Activated CD4-positive, CD25-positive, alpha-beta regulatory T cell treated with anti-CD3 and anti-CD28 coated beads, Interleukin-2, amount 50 U/mL, for 24 hours (primary cell): ENCODE measurements at places on chromosomes 3 and 15.

DNA sequence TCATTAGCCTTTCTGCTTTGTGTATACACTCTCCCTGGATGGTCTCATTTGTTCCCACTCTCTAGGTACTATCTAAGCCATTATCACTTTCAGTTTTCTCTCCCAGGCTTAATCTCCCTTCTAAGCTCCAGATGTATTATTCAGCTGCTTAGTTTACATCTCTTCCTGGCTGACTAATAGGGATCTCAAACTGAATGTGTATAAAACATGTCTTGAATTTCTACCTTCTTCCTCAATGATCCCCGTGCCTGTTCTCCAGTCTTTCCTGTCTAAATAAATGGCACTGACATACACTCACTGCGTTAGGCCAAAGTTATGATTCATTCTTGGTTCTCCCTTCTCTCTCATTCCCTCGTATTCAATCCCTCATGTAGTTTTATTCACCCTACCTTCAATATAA is 127.3 kb downstream of the NR2F2 start:
- no peak for ATAC-seq

DNA sequence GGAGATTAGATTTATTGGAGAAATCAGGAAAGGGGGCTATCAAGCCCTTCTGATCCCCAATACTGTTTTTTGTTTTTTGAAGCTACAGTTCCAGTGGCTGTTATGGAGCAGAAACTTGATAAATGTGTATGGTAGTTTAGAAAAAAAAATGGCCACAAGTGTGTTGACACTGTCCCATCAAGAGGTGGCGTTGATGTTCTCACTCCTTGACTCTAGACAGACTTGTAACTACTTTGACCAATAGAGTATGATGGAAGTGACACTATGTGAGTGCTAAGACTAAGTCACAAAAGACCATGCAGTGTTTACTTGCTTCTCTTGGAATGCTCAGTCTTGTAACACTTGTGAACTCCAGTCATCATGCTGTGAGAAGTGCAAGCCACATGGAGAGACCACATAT is 356.7 kb downstream of the PDCD6IP start:
- no peak for ATAC-seq

DNA sequence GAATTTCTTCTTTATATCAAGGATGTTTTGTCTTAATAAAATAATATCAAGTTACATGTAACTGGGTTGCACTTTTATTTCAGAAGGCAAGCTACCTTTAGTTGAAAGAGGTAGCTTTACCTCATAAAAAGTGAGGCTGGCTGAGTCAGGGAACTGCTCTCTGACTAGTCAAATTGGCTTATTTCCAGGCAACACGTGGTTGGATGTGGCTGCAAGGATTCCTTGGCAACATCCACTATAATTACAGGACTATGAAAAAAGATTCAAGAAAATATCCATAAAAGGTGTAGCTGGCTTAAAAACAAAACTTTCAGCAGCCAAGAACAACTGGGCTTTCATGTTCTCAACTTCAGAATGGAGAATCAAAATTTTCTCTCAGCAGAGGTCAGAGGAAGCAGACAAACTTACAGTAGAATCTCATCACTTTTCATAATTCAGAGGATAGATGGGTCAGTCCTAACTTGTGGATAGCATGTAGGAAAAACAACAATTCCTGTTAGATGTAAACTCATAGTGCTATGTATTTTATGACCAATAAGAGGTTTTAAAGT is 779.1 kb downstream of the MECOM start:
- no peak for ATAC-seq

DNA sequence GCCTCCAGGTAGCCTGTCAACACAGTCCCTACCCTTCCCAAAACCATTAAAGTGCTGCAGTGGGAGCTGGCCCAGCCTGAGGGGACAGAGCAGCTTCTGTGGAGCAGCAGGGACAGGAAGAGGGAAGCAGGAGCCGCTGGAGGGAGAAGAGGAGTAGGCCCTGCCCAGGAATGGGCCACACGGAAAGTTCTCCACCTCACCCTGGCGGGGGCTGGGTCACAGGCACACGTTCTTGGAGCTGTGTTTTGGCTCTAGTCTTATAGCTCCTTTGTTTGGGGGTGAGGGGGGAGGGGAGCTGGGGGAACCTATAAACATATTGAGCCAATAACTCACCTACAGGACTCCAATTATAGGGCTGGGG is 508.6 kb downstream of the SHQ1 start:
- ATAC-seq: no peak

DNA sequence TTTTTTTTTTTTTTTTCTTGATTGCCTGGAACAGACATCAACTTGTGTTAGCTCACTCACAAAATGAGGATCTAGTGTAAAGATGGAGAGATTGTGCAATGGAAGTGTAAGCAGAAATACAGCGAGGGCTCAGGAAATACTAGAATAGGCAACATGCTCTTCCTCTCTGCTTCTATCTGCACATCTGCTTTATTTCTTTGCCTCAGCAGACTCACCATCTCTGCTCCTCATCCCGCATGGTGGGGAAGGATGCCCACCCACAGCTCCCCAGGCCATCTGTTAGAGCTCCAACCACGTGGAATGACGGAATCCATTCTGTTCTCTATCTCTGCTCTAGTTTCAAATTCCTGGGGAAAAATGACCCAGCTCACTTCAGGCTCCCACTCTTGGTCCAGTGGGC is 128.0 kb upstream of the ADAMTS9 start:
- ATAC-seq: no peak

GRCh38 chr3:99634881-99635280 is 3.5 kb upstream of the COL8A1 start:
- ATAC-seq: no peak

DNA sequence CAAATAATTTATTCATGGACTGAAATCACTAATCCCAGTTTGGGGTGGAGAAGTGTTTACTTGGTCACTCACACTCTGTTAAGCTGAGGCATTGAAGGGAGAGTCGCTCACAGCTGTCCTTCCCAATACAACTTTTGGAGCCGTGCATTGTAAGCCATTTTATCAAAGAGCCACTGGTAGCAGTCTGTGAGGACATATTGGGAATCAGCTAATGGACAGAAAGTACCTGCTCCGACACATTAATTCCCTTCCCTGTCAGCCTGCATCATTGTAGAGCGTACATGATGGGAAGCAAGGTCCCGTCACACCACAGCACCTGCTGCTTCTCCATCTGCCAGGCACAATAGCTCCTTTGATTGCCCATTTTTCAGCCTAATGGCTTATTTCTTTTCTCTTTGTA is 643.2 kb downstream of the SQOR start:
- ATAC-seq: no peak

GRCh38 chr3:146554151-146554760 is 9.8 kb upstream of the PLSCR1 start:
- no peak for ATAC-seq

- ATAC-seq: no peak
Measured at GRCh38 chr15:37485056-37485455, 384.7 kb upstream of the MEIS2 start.

- no peak for ATAC-seq
Measured at GRCh38 chr3:123388042-123388441, 60.8 kb downstream of the ADCY5 start.

DNA sequence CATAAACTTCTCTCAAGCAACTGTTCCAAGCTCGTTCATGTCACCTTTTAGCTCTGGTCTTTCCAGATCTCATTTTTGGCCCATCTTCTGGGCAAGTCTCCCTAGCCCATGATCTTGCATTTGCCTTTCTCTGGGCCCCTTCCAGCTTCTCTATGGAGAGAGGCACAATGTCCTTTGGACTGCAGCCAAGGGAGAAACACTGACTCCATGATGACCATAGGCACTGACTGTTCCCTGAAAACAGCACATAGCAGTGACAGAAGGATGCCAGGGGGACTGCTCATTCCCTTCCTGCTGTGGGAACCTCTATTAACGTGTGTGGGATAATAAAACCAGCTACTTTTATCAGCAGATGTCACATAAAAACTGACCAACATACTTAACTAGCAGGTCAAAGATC is 60.3 kb downstream of the STRIT1 start:
- ATAC-seq: no peak

DNA sequence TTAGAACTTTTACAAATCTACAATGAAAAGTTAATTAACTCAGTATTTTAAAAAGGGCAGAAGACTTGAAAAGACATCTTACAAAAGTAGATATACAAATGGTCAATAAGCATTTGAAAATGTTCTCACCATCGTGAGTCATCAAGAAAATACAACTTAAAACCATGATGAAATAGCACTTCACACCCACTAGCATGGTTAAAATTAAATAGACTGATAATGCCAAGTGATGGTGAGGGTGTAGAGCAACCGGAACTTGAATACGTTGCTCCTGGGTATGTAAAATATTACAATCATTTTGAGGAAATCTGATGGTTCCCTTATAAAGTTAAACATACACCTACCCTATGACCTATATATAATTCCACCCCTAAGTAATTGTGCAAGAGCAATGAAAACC is 319.8 kb upstream of the UMPS start:
- no peak for ATAC-seq

DNA sequence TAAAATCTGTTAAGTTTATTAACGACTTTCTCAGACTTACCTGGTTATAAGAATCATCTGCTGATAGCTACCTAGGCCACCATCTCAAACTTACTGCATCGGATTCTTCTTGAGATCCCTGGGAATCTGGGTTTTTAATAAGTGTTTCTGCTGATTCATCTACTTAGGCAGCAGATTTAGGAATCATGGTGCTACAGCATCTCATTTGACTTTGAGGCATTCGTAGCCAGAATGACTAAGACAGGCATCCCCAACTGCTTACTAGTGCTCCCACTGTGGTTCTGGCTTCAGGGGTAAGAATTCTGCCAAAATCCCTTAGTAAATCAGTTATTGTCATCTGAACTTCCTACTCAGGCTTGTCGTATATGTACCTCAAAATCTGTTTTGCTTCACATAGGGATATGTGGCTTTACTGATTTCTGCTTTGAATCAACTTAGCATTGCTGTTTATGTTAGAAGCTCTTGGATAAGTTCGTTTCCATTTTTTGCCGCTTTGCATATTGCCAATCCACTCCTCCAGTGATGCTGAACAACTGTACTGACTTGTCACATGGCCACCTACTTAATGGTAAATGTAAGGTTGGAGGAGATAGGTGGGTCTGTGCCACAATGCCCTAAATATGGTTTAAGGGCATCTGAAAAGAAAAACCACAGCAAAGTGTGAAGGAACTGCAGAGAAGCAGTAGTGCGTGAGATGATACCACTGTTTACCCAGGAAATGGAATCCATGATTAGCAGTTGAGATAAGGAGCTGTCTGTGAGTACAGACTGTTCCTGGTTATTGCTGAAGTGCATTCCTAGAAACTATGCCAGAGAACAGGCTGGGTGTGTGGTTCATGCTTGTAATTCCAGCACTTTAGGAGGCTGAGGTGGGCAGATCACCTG is 60.3 kb downstream of the MAP6D1 start:
- ATAC-seq: no peak

GRCh38 chr3:20015525-20015924 is 3.5 kb upstream of the PP2D1 start:
- ATAC-seq: no peak

DNA sequence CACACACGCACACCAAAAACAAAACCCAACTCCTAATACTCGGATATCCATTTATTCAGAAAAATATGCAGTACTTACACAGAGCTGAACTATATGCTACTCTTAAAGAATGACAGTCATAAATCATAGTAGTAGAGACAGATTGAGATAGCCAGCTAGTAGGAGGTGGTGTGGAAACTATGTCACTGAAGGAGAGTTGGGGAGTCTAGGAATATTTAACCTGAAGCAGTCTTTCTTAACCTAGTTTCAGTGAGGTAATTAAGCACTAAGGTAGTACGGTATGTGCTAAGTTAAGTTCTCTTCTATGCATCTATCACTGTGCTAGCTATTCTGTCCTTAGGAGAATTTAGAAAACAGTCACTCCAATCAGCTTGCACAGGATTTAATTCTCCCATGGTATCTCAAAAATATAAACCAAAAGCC is 54.2 kb downstream of the ANKRD28 start:
- ATAC-seq: no peak

- no peak for ATAC-seq
Measured at GRCh38 chr15:59892985-59893384, 111.1 kb upstream of the FOXB1 start.

DNA sequence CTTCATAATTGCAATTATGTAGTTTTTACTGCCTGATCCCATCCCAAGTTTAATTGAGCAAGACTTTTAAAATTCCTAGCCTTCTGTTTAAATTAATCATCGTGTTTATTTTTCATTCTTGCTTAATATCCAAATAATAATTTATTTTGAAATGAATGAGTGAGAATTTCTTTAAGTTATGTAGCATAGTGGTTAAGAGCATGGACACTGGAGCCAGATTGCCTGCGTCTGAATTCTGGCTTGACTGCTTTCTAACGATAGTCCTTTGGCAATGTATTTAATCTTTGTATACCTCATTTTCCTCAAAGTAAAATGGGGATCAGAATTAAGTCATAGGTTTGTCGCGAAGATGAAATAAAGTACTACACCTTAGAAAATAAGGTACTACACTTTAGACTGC is 71.4 kb downstream of the LRRC49 start:
- no peak for ATAC-seq

GRCh38 chr3:43415088-43415487 is 128.7 kb downstream of the SNRK start:
- no peak for ATAC-seq

- ATAC-seq: no peak
Measured at GRCh38 chr3:76664816-76665215, 375.1 kb upstream of the ROBO2 start.

DNA sequence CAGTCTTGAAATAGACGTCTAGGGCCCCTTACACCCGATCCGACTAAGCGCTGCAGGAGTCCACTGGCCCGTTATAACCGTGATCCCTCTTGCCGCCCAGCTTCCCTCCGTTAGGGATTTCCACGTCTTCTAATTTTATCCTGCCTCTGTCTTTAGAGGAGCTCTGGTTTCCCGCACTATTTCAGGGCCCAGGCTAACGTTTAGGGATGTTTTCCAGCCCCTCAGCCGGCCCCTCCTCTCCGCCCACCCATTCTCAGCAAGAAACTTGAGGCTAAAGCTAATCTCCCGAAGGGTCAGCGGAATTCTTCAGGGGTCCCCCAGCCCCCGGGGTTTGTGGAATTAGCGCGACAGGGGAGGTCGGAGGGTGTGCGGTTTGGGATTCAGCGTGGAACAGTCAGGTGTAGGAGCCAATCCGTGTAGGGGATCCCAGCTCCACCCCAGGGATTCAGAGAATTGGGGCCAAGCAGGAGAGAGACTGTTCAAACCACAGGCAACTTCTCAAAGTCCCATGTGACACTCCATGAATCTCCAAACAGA is 1.6 kb downstream of the PTX3 start:
- no peak for ATAC-seq
